ENCODE measurements at places on chromosomes 2 and 18.

- peak; percentile 64 for DNase-seq
Measured at GRCh38 chr18:74351354-74351753, 35.7 kb downstream of the C18orf63 start.

- DNase-seq: peak; percentile 6
Measured at GRCh38 chr2:181411105-181411849, 45.9 kb upstream of the ITGA4 start.

- no peak for DNase-seq
Measured at GRCh38 chr2:72759755-72760154, 66.1 kb downstream of the EXOC6B start.

DNA sequence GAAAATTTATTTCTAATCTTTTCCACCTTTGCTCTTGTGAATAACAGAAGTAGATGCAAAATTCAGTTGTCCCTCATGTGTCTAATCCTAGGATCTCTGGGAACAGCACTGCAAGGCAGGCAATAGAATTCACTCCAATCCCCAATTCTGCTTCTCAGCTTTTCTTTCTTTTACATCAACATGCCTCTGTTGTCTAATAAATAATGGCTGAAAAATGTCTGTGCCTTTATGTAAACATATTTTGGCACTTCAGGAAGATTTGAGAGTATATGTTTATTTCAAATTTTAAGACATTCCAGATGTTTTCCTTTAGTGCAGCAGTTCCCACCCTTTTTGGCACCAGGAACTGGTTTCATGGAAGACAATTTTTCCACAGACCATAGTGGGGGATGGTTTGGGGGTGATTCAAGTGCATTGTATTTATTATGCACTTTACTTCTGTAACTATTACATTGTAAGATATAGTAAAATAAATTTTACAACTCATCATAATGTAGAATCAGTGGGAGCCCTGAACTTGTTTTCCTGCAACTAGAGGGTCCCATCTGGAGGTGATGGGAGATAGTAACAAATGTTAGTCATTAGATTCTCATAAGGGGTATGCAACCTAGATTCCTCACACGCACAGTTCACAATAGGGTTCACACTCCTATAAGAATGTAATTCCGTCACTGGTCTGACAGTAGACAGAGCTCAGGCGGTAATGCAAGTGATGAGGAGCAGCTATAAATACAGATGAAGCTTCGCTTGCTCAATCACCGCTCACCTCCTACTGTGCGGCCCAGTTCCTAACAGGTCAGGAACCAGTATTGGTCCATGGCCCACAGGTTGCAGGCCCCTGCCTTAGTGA lies 590.3 kb upstream of the CNTNAP5 start:
- DNase-seq: no peak

- no peak for DNase-seq
Measured at GRCh38 chr2:27634291-27634690, 5.4 kb downstream of the GPN1 start.

GRCh38 chr2:127917916-127918315 lies 32.2 kb upstream of the AMMECR1L start:
- peak; percentile 27 for DNase-seq

DNA sequence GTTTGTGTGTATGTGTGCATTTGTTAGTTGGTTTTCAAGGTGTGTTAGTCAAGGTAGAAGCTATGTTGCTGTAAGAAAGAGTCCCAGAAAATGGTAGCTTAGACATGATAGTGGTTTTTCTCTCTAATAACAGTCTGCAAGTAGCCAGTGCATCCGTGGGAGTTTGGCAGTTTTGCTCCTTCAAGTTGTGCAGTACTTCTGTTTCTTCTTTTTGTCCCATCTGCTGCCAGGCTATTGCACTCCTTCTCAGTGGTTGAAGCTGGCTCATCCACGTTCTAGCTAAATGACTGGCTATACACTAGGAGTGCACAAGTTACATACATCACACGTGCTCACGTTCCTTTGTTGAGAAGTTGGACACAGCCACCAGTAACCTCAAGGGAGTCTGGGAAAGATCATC lies 134.7 kb downstream of the ASXL3 start:
- DNase-seq: no peak

- peak; percentile 56 for DNase-seq
Measured at GRCh38 chr2:8677646-8678592, 3.9 kb upstream of the ID2 start.

GRCh38 chr2:25424426-25425028 lies 82.8 kb upstream of the DNMT3A start:
- DNase-seq: no peak

DNA sequence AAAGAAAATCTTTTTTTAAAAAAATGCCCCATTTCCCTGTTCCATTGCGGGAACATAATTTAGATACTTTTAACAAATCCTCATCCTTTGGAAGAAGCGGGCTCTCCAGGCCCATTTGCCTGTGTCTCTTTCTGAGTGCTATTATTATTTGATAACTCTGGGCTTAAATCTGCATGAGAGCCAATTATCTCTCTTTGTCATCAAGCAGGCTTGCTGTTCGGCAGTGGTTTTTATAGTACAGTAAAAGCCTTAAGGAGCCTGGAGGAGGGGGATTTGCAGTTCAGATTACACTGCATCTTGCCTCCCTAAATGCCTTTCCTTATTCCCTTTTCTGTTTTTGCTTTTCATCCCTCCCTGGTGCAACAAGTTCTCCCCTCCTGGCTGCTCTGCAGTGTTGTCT lies 50.6 kb downstream of the CELF4 start:
- DNase-seq: no peak

- DNase-seq: no peak
Measured at GRCh38 chr18:66749030-66749429, 145.1 kb upstream of the CDH19 start.

DNA sequence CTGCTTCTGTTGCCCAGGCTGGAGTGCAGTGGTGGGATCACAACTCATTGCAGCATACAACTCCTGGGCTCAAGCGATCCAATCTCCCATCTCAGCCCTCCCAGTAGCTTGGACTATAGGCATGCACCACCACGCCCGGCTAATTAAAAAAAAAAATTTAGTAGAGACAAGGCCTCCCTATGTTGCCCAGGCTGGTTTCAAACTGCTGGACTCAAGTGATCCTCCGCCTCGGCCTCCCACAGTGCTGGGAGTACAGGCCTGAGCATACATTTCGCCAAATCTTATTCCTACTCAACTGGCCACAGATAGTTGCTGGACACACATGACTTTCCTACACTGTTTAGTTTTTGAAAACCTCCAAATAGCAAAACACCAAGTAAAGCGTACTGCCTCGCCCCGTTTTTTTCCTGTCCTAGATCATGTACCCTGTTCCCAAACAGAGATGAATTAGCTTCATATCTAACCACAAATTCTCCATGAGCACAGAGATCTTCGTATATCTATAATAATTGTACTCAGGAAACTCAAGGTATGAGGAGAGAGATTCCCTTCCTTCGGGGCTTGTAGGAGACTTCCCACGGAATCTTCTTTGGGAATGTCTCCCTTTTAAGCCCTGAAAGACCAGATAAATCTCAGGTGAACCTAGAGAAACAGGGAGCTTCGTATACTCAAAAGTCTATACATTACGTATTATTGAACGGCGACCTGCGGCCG lies 598 bp upstream of the C2orf69 start:
- no peak for DNase-seq

- DNase-seq: no peak
Measured at GRCh38 chr2:66370824-66371223, 64.1 kb upstream of the MEIS1 start.

DNA sequence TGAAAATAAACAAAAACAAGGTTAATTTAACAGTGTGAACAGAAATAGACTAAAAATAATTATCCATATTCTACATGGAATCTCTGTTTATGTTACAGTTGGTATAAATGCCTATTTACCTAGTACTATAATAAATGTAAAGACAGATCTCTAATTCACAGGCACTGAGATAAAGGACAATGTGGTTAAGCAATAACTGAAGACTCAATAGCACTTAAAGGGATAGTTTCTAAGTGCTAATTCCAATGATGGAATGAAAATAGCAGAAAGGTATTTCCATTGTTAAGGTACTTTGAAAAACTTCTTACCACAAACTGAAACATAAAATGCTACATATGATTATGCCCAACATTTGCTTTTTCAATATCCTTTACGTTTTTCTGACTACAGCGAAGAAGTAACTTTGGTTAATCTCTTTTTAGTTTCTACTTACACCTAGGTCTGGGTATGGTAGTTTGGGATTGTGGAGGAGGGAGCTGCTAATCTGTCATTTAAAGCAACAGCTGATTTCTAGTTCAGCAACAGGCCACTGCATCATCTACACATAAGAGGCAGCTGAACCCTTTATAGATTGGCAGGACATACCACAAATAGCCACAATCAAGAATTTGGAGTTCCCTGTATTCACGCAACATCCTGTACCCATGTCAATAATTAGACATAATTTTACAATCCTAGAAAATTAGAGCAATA lies 27.2 kb downstream of the MAP4K3 start:
- no peak for DNase-seq

- DNase-seq: no peak
Measured at GRCh38 chr2:236629961-236630872, 60.6 kb downstream of the ACKR3 start.

DNA sequence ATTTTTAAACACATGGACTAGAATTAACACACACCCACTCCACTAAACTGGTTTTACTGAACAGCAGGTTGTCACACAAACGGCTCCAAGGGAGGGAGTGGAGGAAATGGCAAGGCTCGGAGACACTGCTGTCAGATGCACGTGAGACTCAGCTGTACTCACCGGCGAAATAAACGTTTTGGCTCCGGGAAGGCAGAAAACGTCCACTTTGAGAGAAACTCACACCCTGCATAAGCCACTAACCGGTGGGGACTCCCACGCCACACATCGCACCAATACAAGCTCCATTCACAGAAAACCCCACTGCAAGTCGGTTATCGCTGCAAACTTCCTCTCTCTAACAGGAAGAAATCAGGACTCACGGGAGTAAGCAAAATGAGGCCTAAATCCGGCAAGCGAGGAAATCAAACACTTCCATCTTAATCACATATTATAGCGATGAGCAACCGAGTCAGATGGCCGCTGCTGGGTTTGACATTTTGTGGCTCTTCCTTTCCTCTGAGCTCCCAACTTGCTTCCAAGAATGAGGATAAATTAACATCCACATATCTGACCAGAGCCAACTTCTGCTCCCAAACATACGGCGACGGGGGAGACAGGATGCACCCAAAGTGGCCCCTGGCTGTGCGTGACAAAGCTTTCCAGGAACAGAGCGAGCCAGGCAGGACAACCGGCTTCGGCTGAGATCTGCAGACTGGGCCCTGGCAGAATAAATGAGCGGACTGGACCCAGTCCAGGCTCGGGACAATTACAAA lies 63.5 kb downstream of the HDAC4 start:
- no peak for DNase-seq

All from AG10803 (cell line).